Fibroblast of skin of right quadriceps (primary cell): ENCODE measurements at places on chromosomes 5 and 9.

DNA sequence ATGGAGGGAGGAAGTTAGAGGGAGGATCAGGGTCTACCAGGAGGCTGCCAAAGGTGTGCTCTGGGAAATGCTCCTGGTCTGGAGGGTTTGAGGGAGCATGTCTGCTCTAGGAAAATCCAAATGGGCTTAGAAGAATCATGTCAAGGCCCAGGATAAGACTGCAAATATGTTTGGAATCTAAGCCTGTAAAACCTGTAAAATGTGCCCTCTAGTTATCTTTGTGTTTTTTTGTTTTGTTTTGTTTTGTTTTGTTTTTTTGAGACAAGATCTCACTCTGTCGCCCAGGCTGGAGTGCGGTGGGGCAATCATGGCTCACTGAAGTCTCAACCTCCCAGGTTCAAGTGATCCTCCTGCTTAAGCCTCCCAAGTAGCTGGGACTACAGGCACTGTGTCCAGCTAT is 135.4 kb downstream of the FGF1 start:
- DNase-seq, result no peak

GRCh38 chr9:137757139-137757538 is 120.4 kb upstream of the CACNA1B start:
- DNase-seq, result no peak

DNA sequence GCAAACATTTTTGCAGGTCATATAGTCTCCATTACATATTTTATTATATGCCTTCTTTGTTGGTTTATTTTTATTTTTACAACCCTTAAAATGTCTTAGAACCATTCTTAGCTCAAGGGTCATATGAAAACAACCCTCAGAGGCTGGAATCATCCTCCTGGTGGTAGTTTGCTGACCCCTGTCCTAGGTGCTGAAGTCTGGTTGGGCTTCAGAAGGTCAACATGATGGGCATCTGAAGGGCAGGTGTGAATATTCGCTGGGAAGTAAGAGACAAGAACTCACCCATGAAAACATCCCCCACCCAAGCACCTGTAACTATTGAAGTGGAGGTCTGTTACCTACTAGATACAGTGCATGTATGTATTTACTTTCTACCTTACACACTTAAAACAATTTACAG is 75.4 kb downstream of the OSMR start:
- no peak for DNase-seq

- no peak for DNase-seq
These were observed 95.0 kb upstream of the ACTBL2 start for GRCh38 chr5:57577432-57578175.

GRCh38 chr9:116939614-116940013 is 252.5 kb downstream of the TRIM32 start:
- DNase-seq, result peak; percentile 15

- DNase-seq, result no peak
These were observed 26.3 kb upstream of the PPP2R2B start for GRCh38 chr5:146904890-146905289.

DNA sequence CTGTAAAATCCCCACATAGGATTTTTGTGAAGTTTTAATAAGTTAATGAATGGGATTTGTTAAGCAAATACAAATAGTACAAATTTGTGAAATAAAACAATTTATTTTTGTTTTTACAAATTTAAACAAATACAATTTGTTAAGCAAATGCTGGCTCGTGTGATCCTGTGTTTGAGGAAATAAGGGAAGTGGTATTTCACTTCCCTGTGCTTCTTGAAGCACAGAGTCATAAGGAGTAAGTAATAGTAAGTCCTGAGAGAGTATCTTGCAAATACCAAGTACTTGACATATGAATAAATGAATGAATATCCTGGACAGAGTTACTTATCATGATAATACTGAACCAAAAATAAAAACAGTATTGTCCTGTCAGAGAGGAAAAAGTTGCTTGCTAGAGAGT is 9.1 kb downstream of the SMIM3 start:
- no peak for DNase-seq

DNA sequence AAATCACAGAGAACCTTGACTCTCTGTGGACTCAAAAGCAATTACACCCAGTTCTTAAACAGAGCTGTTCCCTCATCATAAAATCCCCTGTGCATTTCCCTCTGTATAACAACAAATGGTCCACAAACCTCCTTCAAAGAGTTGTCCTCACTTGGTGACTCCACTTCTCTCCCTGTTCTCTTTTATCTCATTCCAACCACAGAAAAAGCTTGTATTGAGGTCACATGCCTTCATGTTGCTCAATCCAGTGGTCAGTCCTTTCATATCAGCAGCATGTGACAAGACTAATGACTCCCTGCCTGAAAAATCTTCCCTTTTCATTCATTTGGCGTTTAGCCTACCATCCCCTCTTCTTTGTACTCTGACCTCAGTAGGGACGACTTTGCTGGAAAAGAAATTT is 158.0 kb downstream of the DEPDC1B start:
- peak; percentile 41 for DNase-seq

DNA sequence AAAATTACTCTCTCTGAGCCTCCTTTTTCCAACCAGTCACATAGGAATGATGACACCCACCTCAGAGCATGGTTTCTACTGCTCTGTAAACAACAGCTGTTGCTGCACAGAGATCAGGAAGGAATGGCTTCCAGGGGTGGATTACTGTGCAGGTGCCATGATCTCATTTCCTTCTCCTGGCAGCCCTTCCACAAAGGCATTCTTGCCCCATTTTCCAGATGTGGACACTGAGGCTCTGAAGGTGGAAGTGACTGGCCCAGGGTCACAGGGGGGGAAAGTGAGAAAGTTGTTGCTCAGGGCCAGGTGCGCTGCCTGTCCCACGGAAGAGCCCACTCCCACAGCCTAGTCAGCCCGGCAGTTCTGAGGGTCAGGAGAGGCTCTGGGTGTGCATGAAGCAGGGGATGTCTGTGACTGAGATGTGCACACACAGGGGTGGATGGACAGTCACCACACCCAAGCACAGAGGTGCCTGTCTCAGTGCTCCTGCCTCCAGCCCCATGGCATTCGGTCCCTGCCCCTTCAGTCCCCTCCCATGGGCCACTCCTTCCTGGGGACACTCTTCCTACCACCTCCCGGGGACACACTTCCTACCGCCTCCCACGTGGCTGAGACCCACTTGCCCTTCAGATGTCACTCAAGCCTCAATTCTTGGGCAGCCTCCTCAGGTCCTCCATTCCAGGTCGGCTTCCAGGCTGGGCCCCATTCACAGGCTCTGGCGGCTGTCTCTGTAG is 17.0 kb downstream of the FGFR4 start:
- no peak for DNase-seq

DNA sequence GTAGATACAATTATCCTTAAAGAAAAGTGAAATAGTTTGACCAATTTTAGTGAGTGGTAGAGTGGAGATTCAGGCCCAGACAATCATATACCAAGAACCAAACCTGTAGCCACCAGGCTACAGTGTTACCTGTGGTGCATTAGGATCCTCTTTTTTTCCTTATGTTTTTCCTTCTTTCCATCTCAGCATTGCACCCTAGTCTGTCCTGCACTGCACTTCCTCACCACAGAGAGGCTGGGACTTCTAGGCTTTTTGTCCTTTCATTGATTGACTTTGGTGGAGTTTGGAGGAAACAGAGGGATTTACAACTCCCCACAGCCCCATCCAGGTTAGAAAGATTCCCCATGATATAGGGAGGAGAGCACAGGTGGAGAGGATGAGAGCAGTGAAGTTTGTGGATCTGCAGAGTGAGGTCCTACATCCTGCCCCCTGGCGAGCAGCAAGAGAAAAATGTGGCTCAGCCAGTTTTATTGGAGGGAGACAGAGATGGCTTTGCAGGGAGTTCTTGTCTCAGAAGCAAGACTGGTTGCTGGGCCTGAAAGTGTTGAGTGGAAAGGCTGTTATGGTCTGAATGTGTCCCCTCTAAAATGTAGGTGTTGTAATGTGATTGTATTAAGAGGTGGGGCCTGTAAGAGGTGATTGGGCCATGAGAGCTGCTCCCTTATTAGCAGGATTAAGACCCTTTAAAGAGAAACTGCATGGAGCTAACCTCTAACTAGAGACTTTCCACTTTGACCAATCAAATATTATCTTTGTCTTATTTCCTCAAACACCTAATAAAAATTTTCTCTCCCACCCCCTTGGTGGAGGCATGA is 36.2 kb downstream of the KIF4B start:
- no peak for DNase-seq

DNA sequence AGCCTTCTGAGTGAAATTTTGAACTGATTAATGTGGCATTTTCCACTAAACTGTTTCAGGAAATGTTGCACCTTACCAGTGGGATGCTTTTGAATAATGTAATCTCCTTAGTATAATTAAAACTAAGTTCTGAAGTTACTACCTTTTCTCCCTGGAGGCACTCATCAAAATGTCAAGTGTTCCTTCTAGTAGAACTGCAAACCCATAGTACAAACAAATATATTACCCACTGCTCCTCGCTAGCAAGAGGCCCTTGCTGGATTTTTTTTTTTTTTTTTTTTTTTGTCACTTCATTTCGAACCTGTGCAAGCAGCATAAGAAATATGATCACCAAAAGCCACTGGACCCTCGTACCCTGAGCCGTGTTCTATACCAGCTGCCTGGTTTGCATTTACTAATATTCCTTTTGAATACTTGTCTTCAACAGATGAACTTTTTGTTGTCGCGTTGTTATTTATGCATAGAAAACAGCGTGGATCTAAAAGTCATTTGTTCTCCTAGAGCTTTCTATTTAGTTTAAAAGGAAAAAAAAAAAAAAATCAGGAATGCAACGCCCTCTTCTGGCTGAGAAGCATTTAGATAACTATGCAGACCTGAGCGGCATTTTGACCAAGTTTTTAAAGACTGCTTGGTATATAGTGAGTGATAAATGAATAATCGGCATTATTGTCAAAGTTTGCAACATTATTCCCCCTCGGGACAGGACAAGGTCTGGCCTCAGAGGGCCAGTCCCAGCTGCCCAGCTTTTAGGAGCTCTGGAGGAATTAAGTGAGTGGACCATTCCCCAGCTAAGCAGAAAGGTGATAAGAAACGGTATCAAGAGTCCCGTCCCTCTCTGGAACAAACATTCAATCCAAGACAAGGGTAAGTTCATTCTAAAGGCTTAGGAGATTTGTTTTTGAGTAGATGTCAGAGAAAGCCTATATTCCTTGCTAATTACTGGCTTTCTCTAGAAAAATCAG is 162.5 kb upstream of the KIF2A start:
- DNase-seq, result peak; percentile 43

DNA sequence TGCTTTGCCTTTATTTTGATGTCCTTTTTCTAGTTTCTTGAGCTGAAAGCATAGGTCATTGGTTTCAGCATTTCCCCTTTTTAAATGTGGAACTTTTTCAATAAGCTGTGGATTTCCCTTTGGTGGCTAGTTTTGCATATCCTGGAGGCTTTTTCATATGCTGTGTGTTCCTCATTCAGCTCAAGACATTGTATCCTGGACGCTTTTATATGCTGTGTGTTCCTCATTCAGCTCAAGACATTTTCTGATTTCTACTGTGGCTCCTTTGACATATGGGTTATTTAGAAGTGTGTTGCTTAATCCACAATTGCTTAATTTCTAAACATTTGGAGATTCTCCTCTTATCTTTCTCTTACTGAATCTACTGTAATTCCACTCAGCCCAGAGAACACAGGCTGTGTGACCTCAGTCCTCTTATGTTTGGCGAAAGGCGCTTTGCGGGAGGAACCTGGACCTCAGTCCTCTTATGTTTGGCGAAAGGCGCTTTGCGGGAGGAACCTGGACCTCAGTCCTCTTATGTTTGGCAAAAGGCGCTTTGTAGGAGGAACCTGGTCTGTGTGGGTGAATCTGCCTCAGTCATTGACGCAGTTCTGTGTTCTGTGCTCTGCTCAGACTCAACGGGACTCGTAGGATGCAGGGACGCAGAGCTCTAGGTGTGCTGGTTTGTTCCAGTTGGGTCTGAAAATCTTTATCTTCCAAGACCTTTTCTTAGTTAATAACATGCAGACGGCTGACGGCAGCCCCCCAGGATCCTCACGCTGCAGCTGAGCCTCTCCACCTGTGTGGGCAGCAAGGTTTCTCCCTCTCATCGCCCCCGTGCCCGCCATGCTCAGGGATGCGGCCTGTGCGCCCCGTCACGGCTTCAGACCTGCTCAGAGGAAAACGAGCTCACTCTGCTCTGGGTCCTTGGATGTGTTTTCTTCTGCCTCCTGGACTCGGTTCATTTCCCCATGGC is 6.0 kb upstream of the SLC9A3 start:
- no peak for DNase-seq

GRCh38 chr5:164361986-164362385 is 856.6 kb downstream of the MAT2B start:
- no peak for DNase-seq

DNA sequence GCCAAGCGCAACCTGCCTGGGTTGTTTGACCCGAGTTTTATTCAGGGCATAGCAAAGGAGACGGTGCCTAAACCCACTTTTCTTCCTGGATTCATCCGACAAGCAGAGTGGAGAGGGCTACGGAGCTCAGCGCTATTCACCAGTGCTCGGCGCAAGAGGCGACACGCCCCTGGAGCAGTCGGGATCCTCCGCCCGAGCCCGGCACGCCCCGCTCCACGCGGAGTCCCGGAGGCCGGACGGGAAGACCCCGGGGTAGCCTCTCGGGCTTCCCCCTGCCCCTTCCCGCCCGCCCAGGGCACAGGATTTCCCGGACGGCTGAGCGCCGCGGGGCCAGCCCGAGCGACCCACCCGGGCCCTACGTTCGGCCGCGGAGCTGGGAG is 427 bp downstream of the SERINC5 start:
- peak; percentile 45 for DNase-seq

DNA sequence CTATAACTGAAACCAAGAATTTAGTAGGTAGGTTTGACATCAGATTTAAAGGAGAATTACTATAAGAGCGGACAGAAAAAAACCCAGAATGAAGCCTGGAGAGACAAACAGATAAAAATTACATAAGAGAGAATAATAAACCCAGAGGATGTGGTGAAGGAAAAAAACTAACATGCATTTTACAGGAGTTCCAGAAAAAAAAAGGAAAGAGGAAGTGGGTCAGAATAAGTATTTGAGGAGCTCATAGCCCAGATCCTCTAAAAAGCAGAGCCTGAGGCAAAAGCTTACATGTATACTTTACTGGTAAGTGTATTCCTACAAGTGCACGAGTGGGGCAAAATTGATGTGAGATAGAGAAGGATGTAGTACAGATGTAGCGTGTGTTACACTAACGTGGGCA is 43.1 kb upstream of the NAA35 start:
- DNase-seq, result no peak

- no peak for DNase-seq
These were observed 35.5 kb downstream of the FBXO10 start for GRCh38 chr9:37540634-37541033.

DNA sequence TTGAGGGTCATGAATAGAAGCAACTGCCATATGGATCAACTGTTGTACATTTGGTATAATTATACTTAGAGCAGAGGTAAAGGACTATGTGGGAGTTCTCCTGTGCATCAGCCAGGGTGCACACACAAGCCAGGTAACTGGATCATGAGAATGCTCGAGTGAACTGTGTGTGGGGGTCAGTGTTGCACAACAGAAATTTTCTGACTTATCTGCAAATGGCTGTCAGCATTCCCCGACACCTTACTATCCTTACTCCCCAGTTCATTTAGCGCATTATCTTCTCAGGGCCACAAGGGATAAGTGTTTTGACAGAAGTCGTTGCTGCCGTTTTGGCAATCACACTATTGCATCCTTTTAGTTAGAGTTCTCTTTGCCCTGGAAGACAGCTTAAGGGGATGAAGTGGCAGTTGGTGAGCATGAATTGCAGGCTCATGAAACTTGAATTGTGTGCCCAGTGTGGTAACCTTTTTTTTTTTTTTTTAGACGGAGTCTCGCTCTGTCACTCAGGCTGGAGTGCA is 1.7 kb downstream of the CANX start:
- DNase-seq, result no peak

- peak; percentile 84 for DNase-seq
These were observed 197.3 kb upstream of the CLINT1 start for GRCh38 chr5:158056130-158056825.
